Activated CD8-positive, alpha-beta memory T cell treated with anti-CD3 and anti-CD28 coated beads for 4 hours (primary cell): ENCODE measurements at places on chromosomes 1 and 21.

GRCh38 chr21:33206771-33207281, 22.9 kb upstream of the IFNAR2 start:
- DNase-seq, result no peak

DNA sequence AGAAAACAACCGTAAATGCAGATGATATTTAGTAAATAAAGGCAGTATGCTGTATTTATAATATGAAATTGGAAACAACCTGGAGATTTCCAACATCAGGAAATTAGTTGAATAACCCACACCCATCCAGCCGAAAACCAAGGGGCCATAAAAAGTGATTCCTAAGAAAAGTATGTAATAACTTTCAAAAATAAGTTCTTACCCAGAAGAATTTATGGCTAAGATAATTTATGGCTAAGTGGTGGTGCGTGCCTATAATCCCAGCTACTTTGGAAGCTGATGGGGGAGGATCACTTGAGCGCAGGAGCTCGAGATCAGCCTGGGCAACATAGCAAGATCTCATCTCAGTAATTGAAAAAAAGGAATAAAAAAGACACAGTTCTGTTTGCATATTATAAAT, 43.2 kb downstream of the TMCO4 start:
- DNase-seq, result no peak

- DNase-seq, result no peak
These were observed 3.3 kb downstream of the NPPB start for GRCh38 chr1:11855430-11855829.

GRCh38 chr1:230043081-230043480, 24.0 kb upstream of the GALNT2 start:
- no peak for DNase-seq

DNA sequence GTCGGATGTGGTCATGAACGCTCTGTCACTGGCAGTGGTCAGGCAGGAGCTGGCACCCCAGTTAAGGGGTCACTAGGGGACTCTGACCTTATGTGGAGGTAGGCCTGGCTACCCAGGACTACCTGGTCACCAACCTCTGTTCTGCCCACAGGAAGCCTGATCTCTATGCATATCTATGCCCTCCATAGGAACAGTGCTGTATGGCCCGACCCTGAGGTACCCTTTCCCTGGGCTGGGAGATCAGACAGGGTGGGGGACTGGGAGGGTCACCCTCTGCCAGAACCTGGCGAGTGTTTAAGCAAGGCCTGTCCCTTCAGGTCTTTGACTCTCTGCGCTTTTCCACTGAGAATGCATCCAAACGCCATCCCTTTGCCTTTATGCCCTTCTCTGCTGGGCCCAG, 19.0 kb downstream of the CYP4B1 start:
- DNase-seq, result no peak

DNA sequence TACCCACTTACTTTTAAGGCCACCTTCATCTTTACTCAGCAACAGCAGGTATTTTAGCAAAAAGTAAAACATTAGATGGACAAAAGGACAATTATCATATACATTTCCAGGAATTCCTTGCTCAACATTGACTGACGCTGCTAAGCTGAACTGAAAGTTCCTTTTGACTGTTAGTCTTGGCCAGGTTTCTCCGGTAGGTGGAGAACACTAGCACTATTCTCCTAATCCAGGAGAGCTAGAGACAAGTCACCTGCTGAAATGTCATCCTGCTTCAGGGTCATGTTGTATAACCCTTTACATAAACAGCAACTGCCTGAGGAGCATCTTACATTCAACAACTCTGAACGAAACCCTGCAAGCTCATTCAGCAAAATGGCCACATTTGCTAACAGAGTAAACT, 109.0 kb upstream of the ESRRG start:
- no peak for DNase-seq

DNA sequence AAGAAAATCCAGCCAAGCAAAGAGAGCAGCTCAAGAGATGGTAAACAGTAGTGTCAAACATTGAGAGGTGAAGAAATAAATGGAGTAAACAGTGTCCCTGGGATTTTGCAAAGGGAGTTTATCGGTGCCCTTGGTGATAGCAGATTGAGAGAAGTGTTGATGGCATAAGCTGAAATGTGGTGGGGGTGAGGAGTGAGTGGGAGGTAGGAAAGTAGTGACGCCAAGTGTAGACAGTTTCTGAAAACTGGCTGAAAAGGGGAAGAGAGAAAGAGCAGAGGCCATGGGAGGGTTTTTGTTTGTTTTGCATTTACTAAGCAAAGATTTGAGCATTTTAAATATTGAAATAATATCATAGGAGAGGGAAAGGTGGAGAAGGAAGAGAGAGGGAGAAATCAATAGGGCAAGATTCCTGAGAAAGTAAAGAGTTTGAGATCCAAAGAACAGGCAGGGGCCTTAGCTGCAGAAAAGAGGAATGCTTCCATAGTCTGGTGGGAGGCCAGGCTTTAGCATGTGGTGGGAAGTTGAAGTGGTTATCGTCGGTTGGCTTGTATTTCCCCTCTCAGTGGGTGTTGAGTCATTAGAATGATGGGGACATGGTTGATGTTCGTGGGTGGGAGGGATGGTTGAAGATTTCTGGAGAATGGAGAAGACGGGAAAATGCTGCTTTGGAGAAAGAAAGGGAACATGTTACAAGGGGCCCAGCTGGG, 26.8 kb upstream of the RASAL2 start:
- DNase-seq, result no peak

GRCh38 chr1:11749203-11749689, 12.7 kb upstream of the C1orf167 start:
- DNase-seq, result no peak

DNA sequence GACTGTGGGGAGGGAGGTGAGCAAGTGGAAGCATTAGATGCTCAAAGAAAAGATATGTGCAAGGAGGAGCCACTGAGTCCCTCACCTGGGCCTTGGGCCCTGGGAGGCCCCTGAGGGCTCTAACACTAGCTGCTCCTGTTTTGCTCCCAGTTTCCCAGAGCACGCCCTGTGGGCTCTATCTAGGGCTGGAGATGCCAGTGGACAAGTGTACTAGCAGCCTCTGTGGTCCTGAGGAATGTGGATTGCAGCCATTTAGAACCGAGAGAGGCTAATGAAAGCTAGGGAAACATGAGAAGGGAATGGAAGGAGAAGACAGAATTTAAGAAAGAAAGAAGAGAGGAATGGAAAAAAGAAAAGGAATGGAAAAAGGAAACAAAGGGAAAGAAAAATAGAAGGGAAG, 10.0 kb upstream of the TBX15 start:
- DNase-seq, result no peak

- no peak for DNase-seq
These were observed 239.0 kb downstream of the RGS7 start for GRCh38 chr1:241118049-241118448.

DNA sequence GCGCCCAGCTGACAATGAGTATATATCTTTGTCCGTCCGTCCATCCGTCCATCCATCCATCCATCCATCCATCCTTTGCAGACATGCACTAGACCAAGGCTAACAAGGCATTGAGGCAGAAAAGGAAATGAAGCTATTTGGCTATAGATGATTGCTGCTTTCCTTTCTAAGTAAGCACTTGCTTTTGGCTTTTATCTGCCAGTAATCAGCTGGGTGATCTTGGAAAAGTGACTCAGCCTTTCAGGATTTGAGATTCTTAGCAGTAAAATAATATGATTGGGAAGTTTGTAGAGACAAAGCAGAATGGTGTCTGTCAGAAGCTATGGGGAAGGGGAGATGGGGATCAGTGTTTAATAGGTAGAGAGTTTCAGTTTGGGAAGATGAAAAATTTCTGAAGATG, 22.7 kb downstream of the ZFYVE9 start:
- DNase-seq, result no peak

DNA sequence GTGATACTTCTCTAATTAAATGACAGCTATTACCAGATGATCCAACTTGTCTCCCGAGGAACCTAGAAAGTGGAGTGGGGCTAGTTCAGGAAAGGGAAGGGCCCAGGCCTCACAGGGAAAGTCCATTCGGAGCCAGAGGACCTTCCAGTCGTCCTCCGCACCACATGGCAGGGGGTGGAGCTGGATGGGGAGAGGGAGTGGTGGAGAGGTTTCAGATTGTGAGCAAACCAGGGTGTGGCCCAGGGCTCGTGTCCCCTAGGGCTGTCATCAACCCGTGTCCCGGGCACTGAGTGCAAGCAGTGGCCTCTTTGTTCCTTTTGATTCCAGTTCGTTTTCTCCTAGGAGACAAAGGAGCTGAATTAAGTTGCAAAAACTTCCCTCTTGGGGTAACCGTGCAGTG, 114.9 kb downstream of the HUNK start:
- DNase-seq, result no peak

GRCh38 chr1:213876531-213876930, 111.2 kb upstream of the PROX1 start:
- no peak for DNase-seq

DNA sequence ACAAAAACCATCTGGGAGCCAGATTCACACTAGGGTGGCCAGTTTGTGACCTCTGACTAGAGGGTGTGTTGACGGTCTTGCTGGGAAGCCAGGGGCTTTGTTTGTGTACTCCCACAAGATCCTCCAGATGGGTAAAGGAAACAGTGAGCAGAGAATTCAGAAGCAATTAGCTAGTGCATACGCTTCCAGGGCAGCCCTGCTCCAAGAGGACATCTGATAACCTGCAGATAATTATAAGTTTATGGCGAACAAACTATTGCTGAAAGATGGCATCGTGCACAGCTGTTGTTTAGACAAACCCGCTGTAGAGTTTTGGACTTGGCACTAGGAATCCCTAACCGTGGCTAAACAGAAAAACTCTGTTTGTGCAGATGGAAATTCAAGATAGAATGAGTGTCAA, 326.4 kb downstream of the TGFB2 start:
- no peak for DNase-seq

DNA sequence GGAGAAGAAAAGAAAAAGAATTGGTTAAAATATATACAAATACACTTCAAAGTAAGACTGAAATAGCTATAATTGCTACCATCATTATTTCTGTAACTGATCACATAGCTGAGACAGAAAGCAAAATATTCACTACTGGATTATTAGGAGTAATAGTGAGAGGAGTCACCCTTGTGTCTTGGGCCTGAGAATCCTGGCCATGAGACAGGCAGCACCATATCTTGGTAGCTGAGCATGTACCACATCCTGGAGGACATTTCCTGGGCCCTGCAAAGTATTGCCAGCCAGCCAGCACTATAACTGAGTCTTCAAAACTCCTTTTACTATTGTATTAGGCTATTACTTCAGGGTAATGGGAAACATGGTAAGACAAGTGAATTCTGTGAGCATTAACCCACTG, 63.5 kb downstream of the C1orf185 start:
- no peak for DNase-seq

GRCh38 chr1:159218649-159219636, 14.3 kb downstream of the ACKR1 start:
- DNase-seq, result no peak

DNA sequence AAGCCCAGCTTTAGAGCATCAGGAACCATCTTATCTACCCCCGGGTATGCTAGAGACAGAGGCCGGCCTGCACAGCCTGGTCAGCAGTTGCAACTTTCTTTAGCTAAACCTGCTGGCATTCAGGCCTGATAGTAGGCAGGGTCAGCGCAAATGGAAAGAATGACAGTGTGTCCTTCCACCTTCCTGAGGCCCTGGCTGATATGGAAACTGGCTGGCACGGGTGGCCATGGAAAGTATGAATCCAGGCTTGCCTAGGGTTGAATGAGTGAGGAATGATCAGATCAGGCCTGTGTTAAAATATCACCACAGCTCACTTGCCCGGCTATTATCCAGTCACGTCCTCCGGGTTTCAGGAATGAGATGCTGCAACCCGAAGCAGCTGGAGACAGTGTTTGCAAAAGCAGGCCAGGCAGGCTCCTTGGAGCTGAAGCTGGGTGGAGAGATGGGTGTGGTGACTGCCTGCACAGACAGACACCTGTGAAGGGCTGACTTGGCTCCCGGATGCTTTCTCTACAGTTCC, 34.7 kb downstream of the RCAN1 start:
- DNase-seq, result no peak

- no peak for DNase-seq
These were observed 46.9 kb downstream of the CR1L start for GRCh38 chr1:207691841-207692240.

DNA sequence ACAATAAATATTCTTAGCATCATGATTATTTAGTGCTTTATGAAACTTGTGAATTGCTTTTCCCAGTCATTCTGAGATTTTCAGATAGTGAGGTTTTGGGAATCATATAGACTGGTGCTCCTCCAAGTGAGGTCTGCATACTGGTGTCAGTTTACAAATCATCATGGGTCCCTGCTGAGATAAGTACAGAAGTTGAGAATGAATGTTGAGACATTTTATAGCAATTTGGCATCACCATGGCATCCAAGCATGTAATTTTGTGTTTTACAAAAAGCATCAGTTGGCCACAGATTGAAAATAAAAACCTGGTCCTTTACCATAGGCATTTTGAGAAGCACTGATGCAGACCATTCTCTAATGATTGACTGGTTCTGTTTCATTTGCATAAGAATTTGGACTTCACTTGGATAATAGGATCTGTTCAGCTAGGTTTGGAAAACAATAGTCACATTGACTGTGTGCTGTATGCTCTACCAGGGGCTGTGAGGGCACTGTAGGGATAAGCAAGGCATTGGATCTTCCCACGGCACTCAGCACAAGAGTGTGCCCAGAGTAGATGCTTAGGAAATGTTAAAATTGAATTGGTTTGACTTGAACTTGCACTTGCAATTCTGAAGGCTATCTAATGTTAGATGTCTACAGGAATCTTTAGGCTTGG, 79.0 kb upstream of the JUN start:
- DNase-seq, result no peak

- DNase-seq, result no peak
These were observed 58.6 kb downstream of the ADARB1 start for GRCh38 chr21:45132841-45133573.

- DNase-seq, result no peak
These were observed 6.5 kb downstream of the PTP4A2 start for GRCh38 chr1:31931593-31932225.

- DNase-seq, result no peak
These were observed 78.5 kb downstream of the LHX9 start for GRCh38 chr1:197995408-197996258.

DNA sequence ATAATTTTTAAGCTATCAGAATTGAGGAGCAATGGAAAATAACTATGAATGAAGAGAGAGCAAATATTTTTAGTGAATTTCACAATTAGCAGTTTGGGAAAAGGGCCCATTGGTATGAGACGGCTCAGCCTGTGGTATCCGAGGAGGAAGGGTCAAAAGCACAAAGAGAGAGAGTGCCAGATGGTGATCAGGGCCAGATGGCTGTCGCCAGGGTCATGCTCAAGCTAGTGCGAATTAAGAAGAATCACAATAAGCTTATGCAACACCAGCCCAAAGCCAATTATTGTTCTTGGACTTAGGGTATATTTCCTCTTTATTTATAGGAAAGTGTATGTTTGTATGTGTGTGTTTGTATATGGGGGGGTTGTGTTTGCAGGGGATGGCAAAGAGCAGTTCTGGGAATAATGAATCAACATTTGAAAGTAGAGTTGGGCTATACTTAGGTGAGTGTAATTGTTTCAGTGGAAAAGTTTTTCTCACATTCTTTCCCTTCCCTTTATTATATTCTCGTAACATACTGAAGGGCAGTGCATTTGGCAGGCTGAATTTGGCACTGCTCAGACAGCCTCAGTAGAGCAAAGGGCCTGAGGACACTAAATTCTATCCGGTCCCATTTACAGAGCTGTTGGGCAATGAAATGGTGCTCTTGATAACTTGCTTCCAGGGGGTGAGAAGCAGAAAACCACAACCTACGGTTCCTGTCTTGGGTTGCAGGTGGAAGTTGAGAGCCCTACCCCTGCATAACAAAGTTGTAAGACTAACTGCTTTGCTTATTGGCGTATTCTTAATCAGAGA, 19.5 kb upstream of the DDR2 start:
- no peak for DNase-seq

- no peak for DNase-seq
These were observed 256.7 kb upstream of the SNX7 start for GRCh38 chr1:98404866-98405265.
